HS-27A (cell line): ENCODE measurements at places on chromosomes 3 and 15.

GRCh38 chr3:63803911-63804310, 15.2 kb upstream of the C3orf49 start:
- no peak for DNase-seq

DNA sequence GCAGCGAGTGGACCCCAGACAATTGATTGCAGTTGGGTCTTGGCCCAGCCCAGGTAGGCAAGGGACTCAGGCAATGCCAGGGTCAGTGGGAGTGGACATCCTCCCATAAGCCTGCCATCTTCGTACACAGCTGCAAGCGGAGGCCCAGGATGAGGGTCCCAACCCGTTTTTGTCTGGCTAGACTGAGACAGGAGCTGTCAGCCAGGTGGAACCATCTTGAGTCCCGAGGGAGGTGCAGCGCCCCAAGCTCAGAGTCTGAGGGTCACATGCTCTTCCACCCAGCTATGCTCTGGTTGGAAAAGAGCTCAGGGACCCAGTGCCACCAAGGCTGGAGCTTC, 22.6 kb upstream of the IP6K2 start:
- DNase-seq, result no peak

- DNase-seq, result no peak
These were observed 45.1 kb upstream of the CP start for GRCh38 chr3:149266736-149267135.

DNA sequence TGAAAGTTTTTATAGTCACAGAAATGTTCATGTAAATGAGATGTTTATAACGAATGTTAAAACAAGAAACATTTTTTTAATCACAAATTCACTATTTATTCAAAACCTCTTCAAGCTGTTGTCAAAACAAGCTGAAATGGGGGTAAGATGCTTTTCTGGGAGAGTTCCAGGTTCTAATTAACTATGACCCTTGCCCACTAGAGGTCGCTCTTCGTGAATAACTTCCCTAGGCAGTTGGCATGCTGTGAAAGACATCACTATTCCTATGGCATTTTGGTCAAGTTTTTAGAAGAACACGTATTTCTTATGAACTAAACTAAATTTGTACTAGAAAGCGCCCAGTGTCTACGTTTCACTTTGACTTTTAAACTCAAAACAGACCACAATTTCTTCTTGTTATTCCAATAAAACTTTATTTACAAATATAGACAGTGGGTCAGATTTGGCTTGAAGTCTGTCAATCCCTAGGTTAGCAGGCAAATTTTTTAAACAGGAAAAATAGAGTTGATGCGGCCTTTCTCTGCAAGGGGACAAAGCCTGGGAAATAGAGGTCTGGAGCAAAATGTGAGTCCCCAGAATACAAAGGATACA, 62.8 kb upstream of the CMTM8 start:
- DNase-seq, result no peak

- no peak for DNase-seq
These were observed 229.5 kb downstream of the TUSC7 start for GRCh38 chr3:116939091-116939490.

DNA sequence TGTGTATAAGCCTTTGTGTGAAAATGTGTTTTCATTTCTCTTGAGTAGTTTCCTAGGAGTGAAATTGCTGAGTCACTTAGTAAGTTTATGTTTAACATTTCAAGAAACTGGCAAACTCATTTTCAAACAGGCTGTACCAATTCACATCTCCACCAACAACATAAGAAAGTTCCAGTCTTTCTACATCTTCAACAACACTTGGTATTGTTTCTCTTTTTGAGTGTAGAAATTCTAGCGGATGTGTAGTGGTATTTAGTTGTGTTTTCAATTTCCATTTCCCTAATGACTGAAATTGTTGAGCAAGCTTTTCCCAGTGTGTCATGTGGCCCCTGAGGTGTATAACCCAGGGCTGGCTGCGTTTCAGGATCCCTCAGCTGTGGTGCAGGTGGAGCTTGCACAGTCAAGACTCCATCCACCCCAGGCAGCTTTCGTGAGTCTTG, 258.5 kb downstream of the PDCD6IP start:
- DNase-seq, result no peak

DNA sequence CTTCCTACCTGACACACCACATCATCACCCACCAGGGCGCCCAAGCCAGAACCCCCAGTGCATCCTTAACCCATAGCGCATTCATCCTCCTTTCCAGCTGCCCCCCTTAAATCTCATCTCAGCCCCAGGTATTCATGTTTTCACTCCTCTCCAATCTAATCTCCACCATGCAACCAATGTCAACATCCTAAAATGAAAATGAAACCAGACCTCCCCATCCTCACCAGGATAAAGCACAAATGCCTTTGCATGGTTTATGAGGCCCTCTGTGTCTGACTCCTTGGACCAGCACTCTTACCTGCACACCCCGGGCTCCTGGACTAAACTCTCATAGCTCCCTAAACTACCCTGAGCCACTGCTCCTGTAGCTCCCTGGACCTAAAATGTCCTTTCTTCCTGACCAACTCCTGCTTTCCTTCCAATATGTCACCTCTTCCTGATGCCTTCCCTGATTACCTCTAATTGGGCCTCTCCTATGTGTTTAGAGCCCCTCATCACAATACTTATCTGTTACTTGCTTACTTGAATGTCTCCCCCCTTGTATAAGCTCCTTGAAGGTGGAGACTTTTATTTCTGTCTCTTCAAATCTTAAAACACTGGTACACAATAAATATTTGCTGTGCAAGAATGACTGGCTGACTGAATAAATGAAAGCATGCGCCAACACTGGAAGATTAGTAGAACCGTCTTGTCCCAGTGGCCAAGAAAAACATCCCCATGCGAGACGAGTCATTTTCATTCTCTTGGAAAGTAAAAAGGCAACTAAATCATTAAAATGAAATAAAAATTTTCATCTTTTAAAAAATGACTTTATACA, 142.5 kb downstream of the XXYLT1 start:
- DNase-seq, result no peak

- DNase-seq, result no peak
These were observed 80.2 kb downstream of the SHQ1 start for GRCh38 chr3:72768006-72768441.

DNA sequence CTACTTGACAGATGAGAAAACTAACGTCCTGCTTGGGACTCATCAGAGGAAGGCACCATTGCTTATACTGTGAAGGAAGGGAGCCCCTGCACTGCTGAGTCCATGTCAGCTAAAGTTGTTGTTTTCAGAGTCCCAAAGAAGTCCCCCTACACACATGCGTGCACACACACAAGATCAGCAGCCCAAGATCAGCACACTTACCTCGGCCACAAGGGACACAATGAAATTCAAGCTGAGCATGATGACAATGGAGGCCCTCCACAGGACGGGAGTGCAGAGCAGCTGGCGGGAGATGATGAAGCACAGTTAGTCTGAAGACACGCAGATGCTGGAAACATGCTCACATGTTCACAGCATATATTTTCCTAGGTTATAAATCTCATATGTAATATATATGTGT, 28.6 kb upstream of the ATP13A5 start:
- DNase-seq, result no peak

- DNase-seq, result no peak
These were observed 91.0 kb downstream of the TPRG1 start for GRCh38 chr3:189262746-189263145.

- DNase-seq, result no peak
These were observed 540.8 kb downstream of the SI start for GRCh38 chr3:164537485-164537884.

GRCh38 chr15:96119734-96120133, 210.8 kb upstream of the NR2F2 start:
- no peak for DNase-seq

GRCh38 chr3:159586571-159587202, 401.9 kb upstream of the IL12A start:
- no peak for DNase-seq

DNA sequence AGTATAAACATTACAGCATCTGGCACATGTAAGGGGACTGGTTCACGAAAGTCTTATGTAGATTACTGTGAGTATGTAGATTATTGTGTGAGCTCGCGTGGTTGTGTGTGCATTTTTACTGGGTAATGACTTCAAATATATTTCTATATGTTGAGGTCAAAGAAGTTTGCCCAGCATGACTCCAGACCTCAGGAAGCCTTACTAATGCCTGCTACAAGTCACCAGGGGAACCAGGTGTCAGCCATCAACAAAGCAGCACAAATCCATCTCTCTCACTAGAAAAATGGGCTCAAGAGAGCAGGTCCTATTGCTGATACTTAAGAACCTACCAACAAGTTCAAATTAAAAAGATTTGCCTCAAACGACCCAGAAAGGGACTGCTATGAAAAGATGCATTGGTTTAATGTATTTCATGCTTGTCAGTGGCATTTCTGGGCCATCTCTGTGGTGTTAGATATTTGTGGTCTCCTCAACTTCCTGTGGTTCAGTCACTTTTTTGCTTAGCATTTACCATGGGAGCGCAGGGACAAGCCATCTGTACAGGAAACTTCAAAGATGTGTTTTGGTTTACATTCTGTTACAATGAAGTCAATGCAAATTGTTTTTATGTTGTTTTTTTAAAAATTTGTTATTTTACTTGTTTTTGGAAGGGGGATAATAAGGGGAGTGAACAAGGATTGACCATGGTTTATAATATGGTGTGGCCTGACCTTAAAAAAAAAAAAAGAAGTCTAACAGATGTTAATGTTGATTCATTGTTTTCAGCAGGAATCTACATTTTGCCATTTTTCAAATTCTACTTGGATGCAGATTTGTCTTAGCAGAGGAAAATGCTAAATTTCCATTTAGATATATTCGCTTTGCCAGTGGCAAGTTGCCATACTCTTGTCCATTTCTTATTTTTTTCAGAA, 172.1 kb upstream of the ADAMTS9 start:
- no peak for DNase-seq

GRCh38 chr3:186247821-186248814, 113.9 kb downstream of the DGKG start:
- no peak for DNase-seq

GRCh38 chr15:86725628-86726027, 646.0 kb downstream of the AGBL1 start:
- DNase-seq, result no peak

GRCh38 chr15:31346367-31347066, 19.9 kb downstream of the KLF13 start:
- DNase-seq, result no peak

DNA sequence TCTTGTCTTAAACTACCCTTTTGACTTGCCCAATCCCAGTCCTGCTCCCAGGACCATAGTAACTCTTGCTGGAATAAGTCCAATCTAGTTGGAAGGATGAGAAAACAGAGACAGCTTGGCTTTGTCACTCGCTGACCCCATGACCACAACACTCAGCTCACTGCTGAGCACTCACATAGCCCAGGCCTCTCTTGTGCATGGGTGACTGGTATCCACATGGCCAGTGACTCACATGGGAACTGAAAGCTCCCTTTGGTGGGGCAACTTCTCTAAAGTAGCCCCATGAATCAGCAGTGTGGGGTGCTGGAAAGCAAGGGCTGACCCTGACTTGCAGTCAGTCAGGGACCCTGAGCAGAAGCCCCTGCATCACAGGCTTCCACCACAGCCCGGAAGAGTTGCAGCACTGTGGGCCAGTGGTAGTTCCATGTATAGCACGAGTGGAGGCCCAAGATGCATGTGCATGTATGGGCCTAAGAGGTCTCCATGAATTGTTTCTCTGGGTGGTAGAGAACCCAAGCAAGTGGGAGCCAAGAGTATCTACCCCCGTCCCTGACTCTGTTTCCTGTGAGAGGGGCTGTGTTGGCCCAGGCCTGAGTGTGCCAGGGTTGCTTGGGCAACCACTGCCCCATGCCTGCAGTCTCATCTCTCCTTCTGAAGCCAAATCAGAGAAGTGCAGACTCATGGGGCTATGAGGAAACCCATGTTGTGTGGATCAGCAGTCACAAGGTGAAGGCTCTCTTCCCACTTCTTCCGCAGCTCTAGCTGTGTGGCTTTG, 62.1 kb upstream of the XCR1 start:
- peak; percentile 86 for DNase-seq

GRCh38 chr15:60554494-60554893, 75.6 kb upstream of the ICE2 start:
- DNase-seq, result no peak

DNA sequence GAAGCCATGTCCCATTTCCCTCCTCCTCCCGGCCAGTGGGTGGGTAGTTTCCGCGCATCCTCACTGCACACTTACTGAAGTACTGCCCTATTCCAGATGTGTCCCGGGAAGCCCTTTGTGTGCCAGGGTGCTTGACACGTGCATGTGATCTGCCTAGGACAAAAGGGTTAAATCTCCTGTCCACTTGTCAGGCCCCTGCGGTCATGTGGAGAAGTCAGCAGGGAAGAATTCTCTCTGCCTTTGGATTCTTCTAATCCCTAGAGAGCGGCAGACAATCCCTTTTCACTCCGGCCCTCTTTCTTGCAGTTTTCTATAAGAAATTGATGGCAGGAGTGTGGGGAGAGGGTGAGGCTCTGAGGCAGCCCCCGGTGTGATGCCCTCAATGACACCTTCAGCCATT, 19.8 kb downstream of the ST8SIA2 start:
- no peak for DNase-seq

- no peak for DNase-seq
These were observed 83.4 kb downstream of the EBLN2 start for GRCh38 chr3:73144828-73145227.

- no peak for DNase-seq
These were observed 18.3 kb upstream of the TUBGCP5 start for GRCh38 chr15:23057707-23058106.

DNA sequence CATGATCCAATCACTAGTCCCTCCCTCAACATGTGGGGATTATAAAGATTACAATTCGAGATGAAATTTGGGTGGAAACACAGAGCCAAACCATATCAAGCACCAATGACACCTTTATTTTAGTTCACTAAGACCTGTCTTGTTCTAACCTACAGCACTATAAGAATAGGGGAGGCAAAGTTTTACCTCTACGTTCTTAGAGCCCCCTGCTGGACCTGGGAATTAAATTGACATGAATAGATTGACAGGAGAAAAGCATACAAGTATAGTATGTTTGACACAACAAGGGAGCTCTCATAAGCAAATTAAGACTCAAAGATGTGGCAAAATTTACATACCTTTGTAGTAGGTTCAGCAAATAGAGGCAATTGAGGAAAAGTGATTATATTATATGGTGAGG, 974.4 kb upstream of the ALCAM start:
- DNase-seq, result no peak

DNA sequence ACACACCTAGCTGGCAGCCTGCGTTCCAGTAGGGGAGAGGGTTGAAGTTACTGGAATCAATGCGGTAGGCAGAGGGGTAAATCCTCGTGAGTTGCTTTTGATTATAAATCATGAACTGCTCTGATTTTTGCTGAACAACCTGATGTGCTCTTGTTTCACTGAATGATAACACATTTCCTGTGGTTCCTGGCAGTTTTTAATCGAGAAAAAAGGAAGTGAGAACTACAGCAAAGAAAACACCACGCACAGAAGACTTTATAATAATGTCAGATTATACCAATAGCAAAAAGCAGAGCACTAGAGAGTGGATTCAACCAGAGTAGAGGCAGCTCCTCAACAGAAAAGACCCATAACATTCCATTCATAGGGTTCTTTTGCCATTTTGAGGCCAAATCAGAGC, 200.8 kb upstream of the STRIT1 start:
- no peak for DNase-seq

DNA sequence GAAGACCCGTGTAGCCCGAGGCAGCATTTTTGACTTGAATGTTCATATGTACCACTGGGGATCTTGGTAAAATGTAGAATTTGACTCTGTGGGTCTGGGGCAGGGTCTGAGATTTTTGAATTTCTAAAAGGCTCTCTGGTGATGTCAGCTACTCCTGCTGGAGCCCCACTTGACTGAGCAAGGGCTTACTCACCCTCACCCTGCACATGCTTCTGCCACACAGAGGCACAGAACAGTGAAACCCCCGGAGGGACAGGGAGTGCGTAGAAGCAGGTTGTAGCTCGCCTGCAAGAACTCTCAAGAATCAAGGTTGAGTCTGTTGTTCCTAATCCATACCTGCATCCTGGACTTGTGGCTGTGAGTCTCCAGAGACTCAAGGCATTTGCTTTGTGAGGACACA, 41.1 kb downstream of the SLCO3A1 start:
- DNase-seq, result no peak
